ENCODE measurements at places on chromosomes 1 and 21.

DNA sequence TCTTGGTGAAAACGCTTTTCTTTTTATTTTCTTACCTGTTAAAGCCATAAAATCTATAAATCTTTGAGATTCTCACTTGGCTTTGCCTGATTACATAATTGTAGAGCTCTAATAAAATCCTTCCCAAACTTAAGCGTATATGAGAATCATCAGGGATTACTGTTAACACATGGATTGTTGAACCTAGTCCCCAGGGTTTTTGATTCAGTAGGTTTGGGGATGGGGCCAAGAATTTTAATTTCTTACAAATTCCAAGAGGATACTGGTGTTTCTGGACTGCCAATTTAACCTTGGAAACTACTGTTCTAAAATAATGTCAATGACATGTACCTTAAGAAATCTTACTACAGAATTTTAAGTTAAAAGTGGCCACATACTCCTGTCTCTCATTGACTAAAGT, 694.2 kb downstream of the BRINP3 start:
- DNase-seq: no peak

DNA sequence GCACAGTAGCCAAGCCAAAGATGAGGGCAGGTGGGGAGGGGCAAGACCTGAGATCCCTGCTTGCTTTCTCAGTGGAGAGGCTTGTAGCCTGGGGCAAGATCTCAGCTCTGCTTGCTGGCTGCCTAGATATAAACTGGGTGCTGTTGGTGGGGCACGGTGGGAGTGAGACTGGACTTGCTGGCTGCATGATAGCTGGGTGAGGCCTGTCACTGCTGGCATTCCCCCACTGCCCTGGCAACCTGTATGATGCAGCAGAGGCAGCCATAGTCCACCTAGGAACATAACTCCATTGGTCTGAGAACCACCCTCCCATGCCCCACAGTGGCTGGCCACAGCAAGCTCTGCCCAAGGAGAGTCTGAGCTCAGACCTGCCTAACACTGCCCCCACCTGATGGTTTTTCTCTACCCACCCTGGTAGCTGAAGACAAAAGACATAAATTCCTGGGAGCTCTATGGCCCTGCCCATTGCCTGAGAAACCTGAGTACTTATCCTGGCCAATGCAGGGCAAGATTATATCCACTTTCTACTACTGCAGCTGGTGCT, 261.9 kb upstream of the DEPDC1 start:
- no peak for DNase-seq

DNA sequence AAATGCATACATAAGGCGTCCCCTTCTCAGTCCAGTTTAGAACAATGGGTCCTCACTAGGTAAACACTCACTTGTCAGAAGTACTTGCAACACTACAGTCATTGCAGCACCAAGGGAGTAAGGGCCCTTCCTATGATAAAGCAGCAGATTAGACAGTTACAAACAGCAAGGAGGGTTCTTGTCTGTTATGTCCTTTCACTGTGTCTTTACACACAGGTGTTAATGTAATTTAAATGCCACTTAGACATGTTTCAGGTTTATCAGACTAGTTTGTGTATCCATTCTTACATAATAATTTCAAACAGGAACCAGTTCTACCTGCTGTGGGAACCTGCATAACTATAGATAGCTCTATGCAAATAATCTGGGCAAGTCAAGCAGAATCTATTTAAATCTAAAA, 105.6 kb upstream of the USH2A start:
- no peak for DNase-seq

- no peak for DNase-seq
These were observed 210.3 kb downstream of the ASTN1 start for GRCh38 chr1:176954242-176954641.

- DNase-seq: no peak
These were observed 80.3 kb upstream of the EXO1 start for GRCh38 chr1:241767737-241768136.

DNA sequence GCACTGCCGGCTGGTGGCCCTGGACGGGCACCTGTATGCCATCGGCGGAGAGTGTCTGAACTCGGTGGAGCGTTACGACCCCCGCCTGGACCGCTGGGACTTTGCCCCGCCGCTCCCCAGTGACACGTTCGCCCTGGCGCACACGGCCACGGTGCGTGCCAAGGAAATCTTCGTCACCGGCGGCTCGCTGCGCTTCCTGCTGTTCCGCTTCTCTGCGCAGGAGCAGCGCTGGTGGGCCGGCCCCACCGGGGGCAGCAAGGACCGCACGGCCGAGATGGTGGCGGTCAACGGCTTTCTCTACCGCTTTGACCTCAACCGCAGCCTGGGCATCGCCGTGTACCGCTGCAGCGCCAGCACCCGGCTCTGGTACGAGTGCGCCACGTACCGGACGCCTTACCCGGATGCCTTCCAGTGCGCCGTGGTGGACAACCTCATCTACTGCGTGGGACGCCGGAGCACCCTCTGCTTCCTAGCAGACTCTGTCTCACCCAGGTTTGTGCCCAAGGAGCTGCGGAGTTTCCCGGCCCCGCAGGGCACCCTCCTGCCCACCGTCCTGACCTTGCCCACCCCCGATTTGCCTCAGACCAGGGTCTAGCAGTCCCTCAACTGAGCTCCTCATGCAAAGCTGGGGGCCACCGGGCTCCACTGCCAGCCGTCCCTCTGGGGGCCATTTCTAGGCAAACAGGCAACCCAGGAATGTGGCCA, 2.1 kb downstream of the KLHDC7A start:
- DNase-seq: no peak

DNA sequence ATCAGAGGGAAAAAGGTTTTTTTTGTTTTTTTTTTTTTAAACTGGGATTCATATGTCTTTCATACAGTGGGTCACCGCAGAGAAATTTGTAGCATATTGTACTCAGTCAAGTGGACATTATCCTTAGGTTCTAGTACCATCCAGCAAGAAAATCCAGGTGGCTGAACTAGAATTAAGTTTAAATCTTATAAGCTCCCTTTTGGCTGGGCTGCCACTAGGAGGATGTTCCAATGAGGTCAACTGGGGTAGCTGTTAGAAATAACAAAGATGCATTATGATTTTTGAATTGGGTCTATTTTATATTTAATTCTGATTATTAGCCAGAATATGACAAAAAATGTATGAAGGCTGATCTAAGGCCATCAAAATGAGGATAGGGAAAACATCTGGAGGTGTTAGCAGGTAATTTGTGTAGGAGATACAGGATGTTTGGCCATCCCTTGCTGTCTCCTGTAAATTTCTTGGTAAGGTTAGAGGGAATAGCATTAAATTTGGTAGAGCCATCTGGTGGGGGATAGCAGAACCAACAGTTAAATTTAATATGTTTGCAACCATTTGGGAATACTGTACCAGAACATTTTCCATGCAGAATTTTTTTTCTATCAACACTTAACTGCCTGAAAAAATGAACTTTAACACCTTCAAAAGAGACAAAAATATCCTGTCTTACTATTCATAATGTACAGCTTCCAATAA, 568.5 kb upstream of the B3GALT2 start:
- peak; percentile 26 for DNase-seq

- no peak for DNase-seq
These were observed 24.8 kb downstream of the ATPAF1 start for GRCh38 chr1:46643368-46643775.
